HS-27A (cell line): ENCODE measurements at places on chromosomes 1 and 21.

- no peak for DNase-seq
These were observed 22.7 kb upstream of the SFT2D2 start for GRCh38 chr1:168202941-168203654.

DNA sequence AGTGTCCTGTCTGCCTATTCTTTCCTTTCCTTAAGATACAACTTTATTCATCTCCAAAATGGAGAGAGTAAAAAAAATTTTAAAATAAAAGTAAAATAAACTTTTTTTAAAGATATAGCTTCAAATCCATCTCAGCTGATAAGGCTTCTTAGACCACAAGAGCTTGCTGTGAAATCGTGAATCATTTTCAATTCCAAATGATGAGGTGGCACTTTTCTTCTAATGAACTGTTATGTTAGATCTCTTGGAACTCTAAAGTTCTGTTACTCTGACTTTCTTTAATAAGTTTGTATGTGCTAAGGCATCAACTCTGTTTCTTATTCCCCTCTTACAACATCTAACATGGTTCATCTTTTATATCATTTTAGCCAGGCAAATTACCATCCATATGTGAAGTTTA is 4.5 kb downstream of the SH3GLB1 start:
- no peak for DNase-seq

DNA sequence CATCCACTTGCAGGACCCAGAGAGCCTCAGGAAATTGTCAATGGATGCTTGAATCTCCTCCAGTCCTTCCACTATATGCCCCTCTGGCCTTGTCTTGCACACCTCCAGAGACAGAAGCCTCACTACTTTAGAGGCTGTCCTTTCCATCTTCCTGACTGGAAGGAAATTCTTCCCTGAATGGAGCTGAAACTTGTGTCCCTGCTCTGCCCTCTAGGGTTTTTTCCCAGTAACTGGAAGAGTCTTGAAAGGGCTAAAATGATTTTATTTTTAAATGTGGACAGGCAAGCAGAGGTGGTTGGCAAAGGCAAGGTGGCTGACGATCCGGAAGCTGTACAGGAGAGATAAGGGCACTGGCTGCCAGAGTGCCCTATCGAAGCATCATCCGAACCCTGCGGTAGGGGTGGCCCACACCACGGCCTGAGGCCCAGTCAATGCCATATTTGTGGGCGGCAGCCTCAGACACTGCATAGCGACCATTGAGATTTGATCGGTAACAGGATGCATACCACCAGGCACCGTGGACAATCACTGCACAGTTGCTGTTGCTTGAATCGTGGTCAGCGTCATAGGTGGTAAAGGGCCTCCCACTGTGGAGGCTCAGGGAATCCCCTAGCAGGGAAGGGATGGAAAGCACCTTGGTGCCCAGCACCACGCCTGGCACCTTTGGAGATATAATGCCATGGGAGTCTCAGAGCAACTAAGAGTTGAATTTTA is 2.3 kb upstream of the MAP3K6 start:
- no peak for DNase-seq

DNA sequence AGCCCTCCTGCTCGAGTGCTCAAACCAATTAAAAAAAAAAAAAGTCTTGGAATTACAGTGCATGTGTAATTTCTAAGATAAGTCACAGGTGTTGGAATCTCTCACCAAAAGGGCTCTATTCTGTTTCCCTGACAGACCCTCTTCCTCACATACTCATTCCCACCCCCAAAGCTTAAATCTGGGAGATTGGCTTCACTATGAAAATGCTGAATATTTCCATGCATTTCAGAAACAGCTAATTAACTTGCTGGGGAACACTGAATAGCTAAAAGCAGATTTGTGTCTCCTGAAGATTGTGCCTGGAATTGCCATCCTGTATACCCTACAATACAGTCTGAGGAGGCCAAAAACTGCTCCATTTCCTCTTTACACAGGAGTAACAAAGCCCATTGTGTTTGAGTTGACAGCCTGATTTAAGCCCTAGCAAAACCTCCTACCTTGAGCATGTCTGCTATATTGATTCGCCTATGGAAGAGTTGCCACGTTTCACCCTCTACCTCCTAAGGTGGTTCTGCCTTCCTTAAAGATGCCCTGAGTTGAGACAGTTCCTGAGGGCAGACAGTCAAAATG is 1.4 kb upstream of the PIK3R3 start:
- no peak for DNase-seq

GRCh38 chr1:12142891-12143630 is 23.7 kb upstream of the TNFRSF1B start:
- DNase-seq, result no peak

- DNase-seq, result no peak
These were observed 98.2 kb downstream of the PCBP3 start for GRCh38 chr21:45741691-45742090.

GRCh38 chr1:77532641-77533040 is 149.8 kb downstream of the ZZZ3 start:
- DNase-seq, result no peak

DNA sequence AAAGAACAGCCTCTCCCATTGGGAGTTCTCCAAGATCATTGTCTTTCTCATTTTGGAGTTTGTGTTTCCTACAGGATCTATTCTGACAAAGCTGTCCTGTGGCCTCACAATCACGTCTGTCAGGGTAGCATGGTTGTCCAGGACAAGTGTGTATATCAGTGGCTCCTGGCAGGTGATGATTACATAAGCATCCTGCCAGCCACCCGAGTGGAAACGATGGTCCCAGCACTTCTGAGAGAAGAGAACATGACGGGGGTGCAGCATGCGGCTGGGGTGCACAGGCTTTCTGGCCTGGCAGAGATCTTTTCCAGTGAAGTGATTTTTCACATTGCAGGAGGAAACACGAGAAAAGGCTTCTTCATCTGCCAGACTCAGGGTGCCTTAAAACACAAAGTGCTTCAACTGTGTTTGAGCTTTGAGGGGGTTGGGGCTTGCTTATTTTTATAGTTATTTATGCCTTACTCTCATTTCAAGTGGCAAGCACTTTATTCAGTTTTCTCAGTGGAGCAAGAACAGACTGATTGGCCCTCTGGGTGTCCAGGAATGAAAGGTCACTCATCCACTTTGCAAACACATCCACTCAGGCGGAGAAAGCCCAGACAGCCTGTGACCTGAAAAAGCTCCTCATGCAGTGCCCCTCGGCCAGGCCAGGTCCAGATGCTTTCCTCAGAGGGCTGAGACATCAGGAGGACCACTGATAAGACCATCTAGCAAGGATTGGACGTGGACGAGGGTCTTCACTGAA is 186.0 kb downstream of the DUSP10 start:
- DNase-seq, result no peak

DNA sequence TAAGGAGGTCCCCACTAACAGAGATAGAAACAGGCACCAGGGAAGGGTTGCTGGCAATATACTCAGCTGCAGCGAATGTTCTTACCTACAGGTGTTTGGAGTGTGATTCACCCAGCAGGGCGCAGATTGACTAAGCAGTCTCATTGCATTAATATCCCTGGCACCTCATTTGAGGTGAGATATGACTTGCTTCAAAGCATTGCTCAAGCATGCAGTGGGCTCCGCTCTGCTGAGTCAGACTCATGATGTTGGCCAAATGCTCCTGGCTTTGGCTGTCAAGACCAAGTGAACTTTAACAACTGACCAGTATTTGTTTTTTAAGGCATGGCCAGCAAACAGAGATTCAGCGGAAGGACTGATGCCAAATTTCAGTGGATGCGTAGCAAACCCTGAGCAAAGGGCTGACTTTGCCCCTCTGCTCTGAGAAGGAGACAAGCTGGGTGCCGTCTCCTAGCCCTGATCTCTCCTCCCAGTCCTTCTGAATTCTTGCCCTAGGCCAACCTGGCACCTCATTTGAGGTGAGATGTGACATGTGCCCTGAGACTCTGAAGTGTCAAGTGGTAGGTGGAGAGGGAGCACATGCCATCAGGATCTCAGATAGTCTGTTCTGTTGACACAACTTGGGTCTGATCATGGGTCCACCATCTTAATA is 187.1 kb upstream of the COA6 start:
- DNase-seq, result peak; percentile 27

GRCh38 chr1:201051399-201051798 is 27.9 kb upstream of the KIF21B start:
- DNase-seq, result no peak

DNA sequence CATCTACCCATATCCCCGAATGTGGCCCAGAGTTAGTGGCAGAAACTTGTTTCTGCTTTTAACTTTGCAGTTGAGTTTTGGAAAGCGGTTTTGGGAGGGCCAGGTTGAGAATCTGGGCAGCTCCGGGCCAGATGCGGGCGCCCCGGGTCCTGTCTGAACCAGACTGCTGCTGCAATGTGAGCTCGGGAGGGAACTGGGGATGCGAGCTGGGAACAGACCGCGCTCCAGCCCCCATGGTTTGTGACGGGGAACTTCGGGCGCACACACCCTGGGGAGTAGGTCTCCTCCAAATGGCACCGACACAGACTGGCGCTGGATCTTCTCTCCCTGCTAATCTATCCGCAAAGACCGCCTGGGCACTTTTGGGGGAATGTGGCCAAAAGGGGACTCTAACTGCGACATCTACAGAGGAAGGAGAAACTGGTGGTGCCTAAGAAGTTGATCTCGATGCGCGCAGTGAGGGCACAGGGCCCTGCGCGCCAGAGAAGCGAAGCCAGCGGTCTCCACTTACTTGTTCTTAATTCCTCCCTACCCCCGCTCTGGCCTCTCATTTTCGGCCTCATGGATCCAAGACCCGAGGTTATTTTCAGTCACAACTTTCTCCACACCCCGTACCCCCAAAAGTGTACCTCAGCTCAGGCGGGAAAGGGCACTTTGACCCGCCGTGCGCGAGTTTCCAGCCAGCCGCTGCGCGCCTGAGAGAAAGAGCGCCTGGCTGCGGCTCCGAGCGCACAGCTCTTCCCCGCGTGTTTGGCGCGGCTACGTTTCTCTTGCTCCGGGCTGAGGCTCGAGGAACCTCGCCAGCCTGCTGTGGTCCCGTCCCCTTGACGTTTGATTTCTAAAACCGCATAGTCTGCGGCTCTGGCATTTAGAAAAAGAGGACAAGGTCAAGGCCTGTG is 411.0 kb upstream of the ESRRG start:
- no peak for DNase-seq

- DNase-seq, result no peak
These were observed 65.2 kb downstream of the SIK1 start for GRCh38 chr21:43361493-43362296.

GRCh38 chr1:114986286-114986685 is 43.3 kb upstream of the TSHB start:
- no peak for DNase-seq

- no peak for DNase-seq
These were observed 703 bp downstream of the ERI3 start for GRCh38 chr1:44354268-44354839.

- no peak for DNase-seq
These were observed 105.9 kb downstream of the ETS2 start for GRCh38 chr21:38911484-38912101.

DNA sequence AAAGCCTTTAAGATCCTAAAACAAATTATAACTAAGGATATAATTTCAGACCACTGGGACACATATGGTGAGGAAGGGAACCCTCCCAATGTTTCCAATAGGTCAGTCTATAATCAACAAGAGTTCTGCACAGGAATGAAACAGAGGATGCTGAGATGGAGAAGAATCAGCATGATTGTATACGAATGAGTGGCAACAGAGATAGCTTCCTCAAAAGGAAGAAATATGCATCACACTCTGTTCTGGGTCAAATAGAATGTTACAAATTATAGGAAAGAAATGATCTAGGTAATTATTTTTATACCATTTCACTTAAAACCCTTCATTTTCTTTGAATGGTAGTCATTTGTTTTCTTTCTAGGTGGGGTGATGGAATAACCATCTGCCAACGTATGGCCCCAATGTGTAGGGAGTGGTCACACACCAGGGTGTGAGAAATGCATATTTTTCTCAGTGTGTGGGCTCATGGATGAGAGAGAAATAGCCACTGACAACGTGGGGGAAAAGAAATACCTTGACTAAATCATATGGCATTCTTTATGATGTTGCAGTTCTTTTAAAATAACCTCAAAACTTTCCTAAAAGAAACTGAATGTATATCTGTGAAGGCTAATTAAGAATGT is 104.6 kb upstream of the IVNS1ABP start:
- DNase-seq, result no peak

- no peak for DNase-seq
These were observed 881 bp upstream of the ACTRT2 start for GRCh38 chr1:3020263-3020909.

- DNase-seq, result no peak
These were observed 3.0 kb upstream of the NDUFS5 start for GRCh38 chr1:39023140-39023539.

DNA sequence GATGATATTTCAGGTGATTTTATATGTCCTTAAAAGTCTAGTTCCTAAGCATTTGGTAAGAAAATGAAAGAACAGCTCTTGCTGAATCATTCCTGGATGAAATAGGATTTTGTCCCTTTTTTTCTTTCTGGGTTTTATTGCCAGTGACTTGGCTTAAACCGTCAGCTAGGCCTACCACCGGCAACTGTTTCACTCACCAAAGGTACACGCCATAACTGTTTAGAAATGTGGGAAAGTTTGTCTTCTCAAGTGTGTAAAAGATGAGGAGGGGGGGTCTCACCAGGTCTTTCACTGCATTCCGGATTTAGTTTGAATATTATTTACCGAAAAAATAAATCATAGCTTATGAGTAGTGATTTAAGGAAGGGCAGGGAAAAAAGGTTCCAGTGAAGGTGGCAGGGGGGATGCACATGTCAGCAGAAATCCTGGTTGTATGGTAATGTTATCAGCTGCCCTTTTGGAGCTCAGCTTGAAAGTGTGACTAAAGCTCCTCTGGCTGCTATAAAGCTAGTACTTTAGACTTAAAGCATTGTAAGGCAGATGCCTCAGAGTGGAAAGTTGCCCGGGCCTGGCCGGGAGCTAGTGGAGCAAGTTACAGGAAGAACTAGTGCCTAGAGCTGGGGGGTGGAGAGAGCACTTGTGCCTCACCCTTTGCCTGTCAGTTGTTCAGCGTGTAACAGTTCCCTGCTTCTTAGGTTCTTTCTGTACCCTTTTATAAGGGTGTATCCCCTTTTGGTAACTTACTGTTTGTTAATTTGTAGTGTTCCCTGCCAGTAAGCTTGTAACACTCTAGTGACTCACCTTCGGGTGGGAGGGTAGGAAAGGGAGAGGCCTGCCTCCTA is 3.1 kb downstream of the ATP1A1 start:
- peak; percentile 62 for DNase-seq

GRCh38 chr1:14768582-14769304 is 170.3 kb downstream of the KAZN start:
- DNase-seq, result no peak

DNA sequence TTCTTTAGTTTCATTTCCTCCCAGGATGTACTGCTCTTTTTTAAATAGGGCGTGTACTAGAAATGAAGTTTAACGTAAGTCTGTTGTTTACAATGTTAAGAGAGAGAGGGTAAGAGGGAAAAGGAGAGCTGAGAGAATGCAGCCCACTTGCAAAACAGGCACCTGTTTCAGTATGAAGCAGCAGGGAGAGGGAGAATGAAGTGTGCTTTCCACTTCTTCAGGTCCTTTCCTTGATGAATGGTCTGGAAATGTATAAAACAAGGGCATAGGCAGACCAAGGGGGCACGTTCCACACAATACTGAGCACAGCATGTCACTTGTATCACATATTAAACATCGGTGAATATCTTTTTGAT is 2.0 kb downstream of the KCNA3 start:
- no peak for DNase-seq
